ENCODE measurements at places on chromosomes 11 and 22.

DNA sequence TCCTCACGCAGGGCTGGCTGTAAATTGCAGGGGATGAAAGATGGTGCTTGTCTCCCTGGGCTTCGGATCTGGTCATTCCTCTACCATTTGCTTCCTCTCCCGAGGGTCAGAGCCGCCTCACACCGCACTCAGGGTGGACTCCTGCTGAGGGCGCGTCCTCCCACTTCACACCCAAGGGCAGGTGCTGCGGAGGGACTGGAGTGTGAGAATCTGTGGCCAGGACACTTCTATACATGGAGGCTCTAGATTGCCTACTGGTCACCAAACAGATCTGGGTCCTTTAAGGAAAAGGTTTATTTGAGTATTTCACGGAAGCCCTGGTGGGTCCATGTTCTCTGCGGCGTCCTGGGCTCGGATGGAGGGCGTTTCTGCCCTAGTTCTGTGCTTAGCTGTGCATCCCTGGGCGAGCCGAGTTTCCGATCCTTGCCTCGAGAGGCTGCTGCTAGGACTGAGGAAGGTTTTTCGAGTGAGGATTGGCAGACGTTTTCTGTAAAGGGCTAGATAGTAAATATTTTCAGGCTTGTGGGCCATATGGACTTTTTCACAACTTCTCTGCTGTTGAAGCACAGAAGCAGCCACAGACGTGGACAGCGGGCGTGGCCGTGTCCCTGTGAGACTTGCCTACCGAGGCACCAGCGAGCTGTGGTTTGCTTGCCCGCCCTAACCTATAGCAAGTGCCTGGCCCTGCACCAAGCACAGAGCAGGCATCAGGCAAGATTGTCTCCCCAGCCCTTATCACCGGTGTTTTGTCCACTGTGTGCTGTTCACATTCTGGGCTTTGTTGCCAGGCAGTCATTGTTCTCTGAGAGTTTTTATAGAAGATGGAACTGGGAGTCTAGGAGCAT lies 279.0 kb downstream of the TBC1D22A start:
- no peak for DNase-seq

DNA sequence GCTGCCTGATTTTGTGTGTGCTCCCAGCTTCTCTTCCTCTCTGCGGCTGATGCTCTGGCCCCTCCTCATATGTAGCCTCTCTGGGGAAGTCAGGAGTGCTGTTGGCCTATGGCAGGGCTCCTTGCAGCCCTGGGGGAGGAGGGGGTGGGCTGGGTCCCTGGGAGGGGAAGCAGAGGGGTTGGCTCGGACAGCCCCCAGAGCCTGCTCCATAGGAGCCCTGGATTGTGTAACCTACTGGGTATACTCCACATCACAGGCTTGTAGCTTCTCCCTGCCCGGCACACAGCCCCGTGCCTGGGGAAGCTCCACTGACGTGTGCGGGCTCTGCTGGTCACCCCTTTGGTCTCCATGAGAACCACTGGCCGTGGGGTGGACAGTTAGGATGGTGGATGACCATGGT lies 113.8 kb downstream of the ST3GAL4 start:
- DNase-seq: no peak

- peak; percentile 96 for DNase-seq
Observed at GRCh38 chr11:72840780-72841179, 26.6 kb downstream of the ATG16L2 start.

GRCh38 chr22:18082467-18082866 lies 4.7 kb downstream of the PEX26 start:
- DNase-seq: no peak

DNA sequence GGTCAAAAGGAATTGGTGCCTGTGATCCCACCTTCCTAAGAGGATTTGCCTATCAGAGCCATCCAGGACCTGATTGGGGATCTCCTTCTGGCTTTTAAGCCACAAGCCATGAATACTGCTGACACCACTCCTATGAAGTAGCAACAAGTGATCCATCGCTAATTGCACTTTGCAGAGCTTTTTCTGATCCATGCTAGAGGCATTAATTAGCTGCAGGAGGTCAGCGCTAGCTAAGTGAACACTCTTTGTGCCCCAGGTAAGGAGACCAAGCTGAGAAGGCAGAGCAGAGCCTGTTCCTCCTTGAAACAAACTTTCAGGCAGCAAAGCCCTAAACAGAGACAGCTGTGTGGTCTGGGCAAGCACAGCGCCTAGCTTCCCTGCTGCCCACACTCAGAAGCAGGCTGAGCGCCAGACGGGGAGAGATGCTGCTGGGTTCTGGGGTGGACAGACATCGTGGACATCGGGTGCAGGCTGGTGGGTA lies 122.2 kb downstream of the ABTB2 start:
- DNase-seq: no peak

GRCh38 chr11:117479372-117479771 lies 151.7 kb downstream of the CEP164 start:
- DNase-seq: no peak

DNA sequence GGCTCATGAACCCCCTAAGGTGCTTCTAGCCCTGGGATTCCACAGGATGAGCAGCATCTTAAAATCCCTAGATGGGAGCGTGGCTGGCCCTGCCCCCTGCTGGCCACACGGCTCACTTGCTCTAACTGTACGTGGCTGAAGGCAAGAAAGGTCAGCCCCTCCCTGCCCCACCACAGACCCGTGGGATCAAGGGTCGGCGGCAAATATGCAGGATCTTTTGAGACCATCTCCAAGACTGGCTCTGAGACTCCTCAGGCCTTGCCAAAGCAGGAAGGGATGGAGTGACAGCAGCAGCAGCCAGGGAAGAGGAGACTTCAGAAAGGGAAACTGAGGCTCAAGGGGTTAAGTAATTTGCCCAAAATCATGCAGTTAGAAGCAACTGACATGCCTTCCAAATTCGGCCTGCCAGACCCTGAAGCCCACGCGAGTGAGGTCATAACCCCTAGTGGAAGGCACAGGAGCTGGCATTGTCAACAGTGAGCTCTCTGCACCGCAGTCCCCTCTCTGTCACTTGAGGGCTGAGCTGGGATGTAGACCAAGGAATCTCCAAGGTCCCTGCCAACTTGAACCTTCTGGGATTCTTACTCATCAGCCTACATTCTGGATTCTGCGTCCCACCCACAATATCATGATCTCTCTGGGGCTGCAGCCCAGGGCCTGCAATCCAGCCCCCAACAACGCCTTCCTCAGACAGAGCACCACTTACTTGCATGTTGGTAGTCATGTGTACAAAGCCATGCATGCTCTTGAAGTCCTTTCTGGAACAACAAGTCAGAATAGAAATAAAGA lies 31.4 kb downstream of the CREB3L1 start:
- DNase-seq: peak; percentile 57

GRCh38 chr11:112526699-112527416 lies 266.2 kb upstream of the PLET1 start:
- DNase-seq: peak; percentile 29

- no peak for DNase-seq
Observed at GRCh38 chr11:101091781-101092180, 37.8 kb downstream of the PGR start.

DNA sequence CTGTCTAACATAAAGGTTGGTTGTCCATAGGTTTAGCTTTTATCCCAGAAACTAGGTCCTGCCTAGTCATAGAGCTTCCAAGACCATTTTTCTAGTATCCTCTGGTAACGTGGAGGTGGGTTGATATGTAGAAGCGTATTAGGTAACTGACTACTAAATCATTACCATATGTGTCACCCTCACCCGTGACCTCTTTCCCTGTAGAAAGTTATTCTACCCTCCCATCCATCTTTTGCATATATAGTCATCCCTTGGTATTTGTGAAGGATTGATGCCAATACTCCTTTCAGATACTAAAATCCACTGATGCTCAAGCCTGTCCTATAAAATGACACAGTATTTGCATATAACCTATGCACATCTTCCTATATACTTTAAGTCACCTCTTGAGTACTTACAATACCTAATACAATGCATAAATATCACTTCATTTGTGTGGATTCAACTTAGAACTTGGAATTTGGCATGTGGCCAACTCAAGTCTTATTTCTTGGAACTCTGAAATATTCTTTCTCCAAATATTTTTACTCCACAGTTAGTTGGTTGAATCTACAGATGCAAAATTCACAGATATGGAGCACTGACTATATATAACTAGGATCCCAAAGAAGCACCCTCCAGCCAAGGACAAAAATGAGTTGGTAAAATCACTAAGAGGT lies 497.0 kb upstream of the TENM4 start:
- DNase-seq: no peak

GRCh38 chr11:68212421-68213134 lies 518 bp downstream of the KMT5B start:
- peak; percentile 80 for DNase-seq

- peak; percentile 30 for DNase-seq
Observed at GRCh38 chr11:235609-235996, 539 bp downstream of the SIRT3 start.

GRCh38 chr11:65206441-65206841 lies 24.7 kb downstream of the CAPN1 start:
- no peak for DNase-seq

GRCh38 chr11:9862981-9863380 lies 199.1 kb downstream of the SWAP70 start:
- peak; percentile 74 for DNase-seq
